Ammon's horn (tissue), 1 donor: ENCODE measurements at places on chromosomes 2 and 18.

GRCh38 chr2:207825045-207825954 is 55.6 kb upstream of the FZD5 start:
- DNase-seq = no peak

DNA sequence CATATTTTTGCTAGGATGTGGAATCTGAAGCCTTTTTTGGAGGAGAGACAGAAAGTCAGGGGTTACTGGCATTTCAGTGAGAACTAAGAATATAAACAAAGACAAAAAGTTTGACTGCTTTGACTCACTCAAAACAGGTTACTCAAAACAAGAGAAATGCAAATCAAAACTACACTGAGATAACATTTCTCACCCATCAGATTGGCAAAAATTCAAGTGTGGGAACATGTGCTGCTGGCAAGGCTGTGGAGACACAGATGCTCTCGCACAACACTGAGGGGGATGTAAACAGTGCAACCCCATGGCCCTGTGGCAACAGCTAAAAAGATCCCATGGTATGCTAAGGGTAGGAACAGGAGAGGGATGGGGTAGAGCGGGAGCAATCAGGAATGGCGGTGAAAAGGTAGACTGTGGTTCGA is 86.6 kb downstream of the DTNB start:
- peak; percentile 85 for DNase-seq

DNA sequence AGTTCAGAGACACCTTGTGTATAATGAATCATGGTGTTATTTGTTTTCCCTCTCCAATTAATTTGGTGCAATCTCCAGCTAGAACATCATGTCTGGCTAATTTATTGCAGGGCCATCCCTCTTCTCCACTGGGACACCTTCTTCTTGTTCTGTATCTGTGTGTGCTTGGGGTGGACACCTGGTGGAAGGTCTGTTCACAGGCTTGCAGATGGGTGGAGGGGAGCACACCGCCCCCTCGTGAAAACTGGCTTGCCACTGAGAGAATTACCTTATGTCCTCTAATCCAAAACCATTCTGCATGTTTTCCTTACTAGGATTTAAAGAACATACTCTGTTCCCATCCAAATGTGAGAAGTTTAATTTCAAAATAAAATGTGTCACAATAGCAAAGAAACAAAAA is 1160.4 kb upstream of the ZEB2 start:
- peak; percentile 47 for DNase-seq

GRCh38 chr2:946073-946948 is 4.3 kb upstream of the SNTG2 start:
- DNase-seq = no peak

DNA sequence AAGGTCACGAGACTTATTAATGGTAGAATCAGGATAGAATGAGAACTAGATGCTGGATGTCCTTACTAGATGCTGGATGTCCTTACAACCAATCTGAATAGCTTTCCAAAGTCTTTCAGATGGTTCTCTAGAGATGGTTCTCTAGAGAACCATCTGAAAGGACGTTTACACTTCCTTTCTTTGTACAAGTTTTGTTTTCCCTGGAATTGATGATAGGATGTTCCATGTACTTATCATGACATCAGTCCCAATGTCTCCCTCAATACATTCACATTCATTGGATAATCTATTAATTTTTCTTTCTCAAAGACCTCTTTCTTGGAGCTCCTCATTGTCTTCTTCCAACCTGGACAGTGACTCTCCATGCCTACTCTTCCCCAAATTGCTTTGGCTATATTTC is 28.2 kb upstream of the RUFY4 start:
- no peak for DNase-seq

DNA sequence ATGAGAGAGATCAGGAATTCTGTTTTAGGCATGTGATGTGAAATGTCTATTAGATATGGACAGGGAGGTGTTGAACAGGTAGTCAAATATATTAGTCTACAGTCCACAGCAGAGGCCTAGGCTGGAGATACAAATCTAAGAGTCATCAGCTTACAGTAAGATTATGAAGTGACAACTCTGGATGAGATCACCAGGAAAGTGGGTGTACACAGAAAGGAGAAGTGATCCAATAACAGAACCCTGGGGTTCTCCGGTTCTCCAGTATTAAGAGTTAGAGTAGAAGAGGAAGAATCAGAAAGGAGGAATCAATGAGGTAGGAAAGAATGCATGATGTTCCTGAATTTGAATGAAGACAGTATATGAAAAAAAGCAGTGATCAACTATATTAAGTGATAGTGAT is 362.3 kb downstream of the FIGN start:
- no peak for DNase-seq

GRCh38 chr18:53442415-53442783 is 782.1 kb downstream of the MBD2 start:
- DNase-seq = no peak

DNA sequence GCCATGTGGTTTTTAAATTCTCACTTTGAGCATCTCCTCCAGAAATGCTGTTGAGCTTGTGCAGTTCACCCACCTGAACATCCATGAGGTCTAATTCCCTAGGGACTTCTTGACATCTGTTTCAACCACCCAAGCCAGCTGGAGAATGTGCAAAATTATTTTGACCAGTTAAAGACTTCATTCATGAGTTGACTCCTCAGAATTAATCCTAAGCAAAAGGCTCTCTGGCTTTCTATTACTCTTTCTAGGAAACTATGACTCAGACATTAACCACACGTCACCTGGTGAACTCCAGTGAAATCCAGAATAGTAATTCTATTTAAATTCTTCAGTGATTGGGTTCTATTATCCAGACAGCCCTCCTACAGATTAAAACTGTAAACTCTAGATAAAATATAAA is 247.5 kb downstream of the NBAS start:
- DNase-seq = no peak

DNA sequence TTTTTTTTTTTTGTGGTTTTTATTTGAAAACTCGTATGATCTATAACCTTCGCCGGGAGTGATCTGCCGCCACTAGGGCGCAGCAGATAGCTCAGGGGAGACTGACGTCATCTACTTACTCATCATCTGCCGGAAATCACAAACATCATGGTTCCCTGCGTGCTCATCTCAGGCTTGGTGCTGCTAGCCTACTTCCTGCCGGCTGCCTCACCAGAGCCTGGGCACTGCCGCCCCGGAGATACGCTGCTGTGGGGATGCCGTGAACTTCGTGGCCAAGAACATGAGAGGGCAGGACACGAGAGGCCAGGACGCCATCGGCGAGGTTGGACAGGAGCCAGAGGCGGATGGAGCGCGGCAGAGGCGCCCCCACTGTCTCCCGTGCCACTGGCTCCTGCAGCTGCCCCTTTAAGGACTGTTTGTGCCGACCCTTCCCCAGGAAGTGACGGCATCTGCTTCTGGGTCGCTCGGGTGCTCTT is 68.8 kb downstream of the DOK6 start:
- no peak for DNase-seq

DNA sequence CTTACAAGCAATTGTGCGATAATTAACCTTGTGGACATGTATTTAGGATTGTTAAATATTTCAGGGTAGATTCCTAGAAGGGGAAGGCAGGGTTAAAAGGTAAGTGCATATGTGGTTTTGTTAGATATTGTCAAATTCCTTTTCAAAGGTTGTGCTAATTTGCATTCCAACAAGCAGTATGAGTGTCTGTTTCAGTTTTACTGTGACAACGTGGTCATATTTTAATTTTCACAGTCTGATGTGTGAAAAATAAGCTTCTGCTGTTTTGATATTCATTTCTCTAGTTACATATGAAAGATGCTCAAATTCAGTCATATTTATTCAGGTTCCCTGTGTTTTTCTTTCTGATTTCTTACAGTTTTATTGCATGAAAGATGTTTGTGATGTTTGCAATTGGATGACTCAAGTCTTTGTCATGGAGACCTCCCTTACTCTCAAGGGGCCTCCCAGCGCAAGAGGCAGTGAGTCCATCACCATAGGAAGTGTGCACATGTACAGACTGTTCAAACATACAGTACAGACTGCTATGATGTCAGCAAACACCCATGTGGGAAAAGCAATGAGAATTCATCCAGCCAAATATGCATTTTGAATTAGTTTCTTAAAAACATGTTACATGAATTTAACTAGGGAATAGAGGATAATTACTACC is 310.8 kb downstream of the GALR1 start:
- no peak for DNase-seq

- DNase-seq = no peak
These were observed 511.6 kb downstream of the ARHGAP15 start for GRCh38 chr2:143640826-143641225.

GRCh38 chr18:22088029-22088428 is 81.4 kb upstream of the GATA6 start:
- no peak for DNase-seq

- DNase-seq = peak; percentile 8
These were observed 52.9 kb downstream of the SATB2 start for GRCh38 chr2:199404841-199405240.

DNA sequence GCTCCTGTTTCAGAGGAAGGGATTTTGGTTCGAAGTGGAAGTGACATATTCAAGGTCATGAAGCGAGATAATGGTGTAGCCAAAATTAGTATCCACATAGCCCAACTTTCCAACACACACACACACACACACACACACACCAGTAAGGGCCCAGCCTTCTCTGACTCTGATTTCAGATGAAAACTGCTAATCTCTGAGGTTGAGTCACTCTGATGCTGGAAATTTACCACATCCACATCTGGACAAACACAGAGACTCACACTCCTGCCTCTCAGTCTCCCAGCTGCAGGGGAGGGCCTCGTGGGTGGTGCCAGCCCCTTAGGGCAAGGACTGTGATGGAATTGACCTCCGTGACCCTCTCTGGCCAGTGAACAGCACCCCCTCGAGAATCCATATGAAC is 29.0 kb upstream of the SLC35F6 start:
- DNase-seq = no peak

DNA sequence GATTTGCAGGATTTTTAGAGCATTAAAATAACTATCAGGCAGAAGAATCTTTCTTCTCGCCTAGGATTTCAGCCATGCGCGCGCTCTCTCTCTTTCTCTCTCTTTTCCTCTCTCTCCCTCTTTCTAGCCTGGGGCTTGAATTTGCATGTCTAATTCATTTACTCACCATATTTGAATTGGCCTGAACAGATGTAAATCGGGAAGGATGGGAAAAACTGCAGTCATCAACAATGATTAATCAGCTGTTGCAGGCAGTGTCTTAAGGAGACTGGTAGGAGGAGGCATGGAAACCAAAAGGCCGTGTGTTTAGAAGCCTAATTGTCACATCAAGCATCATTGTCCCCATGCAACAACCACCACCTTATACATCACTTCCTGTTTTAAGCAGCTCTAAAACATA is 137.0 kb downstream of the MEIS1 start:
- DNase-seq = no peak

DNA sequence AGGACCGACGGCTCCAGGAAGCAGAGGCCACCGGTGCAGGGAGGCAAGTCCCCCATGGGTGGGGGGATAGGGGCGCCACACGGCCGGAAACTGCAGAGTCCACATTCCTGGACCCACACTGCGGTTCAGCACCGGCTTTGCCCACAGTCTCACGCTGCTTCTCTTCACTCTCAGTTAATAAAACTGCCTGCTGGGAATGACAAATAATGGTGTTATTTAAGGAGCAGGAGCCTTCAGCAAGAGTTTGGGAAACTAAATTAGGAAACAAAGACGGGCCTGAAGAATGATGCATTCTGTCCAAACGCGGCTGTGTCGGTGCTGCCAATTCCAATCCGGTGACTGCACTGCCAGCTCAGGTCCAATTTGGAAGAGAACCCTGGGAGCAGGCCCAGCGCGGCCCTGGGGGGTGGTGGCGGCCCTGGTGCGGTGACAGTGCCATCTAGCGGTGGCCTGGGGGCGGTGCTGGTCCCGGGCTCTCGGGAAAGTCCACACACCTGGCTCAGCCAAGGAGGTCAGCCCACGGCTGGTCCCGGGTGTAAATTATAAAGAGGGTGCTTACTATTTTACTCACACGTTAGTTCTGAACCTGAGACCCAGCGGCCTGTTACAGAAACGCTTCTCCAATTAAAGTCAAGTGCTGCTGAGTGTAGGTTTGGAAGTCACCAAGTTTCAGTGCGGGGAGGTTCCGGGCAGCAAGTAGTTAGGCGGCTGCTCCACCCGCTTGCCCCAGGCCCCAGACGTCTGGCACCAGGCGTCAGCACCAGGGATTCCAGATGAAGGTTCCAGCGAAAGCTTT is 73.1 kb upstream of the PXDN start:
- DNase-seq = peak; percentile 85

DNA sequence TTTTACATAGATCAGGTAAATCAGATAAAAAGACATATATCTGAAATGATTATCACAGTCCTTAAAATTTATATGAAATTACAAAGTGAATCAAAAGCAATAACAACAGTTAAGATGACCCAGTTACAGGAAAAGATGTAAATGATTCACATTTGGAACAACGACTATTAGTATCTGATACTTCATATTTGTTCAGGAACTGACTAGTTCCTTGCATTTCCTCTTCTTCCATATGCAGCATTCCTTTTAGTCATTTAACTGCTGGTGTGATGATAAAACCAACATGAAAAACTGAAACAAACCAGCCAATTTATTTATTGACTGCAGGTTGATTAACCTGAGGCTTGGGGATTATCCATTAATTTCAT is 75.2 kb downstream of the RBMS1 start:
- DNase-seq = no peak

GRCh38 chr18:23494992-23495391 is 8.3 kb upstream of the RMC1 start:
- DNase-seq = no peak

DNA sequence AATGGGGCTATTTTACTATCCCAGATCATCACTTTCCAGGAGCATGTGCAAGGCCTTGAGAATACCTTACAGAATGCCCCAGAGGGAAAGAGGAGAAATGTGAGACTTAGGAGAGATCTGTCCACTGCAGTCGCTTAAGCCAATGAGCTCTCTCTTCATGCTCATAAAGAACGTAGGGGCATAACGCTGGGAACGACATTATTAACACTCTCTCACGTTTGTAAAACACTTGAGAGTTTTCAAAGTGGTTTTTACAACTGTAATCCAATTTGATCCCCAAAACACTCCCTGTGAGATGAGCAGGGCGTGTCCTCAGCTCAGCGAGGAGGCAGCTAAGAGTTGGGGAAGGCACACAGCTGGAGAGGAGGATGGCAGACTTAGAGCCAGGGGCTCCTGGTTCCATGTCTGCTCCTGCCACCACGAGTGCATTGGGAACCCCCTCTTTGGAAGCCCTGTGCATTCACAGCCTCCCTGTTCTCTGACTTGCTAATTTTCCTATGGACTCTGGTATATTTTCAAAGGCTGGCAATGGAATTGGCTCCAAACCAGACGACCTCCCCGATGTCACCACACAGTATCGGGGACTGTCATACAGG is 97.4 kb downstream of the PLB1 start:
- no peak for DNase-seq

DNA sequence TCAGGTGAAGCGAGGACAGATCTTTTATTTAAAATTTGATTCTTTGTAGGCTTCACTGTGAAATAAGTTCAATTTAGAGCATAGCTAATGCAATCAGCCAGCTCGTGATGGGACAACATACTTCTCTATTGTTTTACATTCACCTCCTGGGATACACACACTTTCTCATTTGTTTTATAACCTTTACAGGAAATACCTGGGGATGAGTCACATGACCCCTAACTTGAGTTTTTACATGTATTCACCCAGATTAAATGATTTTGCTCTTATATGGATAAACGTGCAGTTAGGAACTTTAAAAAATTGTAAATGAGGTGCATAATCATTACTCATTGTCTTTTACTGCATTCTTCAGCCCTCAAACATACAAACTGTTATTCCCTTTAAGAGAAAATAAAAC is 152.1 kb downstream of the NEDD4L start:
- DNase-seq = no peak
